Substantia nigra (tissue), 51 donors: ENCODE measurements at places on chromosomes 6 and 20.

DNA sequence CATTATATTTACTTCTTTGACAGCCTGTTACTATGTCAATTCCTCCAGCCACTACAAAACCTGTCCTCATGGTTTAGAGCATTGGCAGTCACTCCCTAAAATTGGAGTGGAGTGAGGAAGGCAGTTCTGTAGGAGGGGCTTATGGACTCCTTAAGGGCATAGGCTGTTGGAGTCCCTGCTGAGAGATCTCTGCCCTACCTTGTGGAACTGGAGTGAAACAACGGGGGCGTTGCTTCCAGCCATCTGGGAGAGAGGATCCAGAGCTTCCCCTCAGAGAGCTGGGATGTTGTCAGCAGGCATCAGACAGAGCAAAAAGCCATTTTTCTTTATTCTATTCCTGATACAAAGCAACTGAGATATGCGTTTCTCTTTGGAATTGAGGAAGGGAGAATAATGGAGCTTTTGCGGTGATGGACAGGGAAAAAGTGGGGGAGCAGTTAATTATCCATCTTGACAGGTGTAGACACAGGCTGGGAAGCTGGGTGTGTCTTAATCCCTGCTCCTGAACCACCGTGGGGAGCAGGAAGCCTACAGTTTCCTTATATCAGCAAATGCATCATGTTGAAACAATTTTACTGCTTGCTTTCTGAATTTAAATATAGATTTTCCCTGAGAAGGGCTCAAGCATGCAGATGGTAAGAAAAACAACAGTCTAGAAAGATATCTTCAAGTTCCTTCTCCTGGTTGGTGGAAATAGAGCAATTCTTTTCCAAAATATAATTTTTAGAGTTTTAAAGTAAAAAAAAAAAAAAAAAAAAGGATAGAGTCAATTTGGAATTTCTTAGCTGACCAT lies 402.5 kb downstream of the PLCB1 start:
- no peak for DNase-seq

DNA sequence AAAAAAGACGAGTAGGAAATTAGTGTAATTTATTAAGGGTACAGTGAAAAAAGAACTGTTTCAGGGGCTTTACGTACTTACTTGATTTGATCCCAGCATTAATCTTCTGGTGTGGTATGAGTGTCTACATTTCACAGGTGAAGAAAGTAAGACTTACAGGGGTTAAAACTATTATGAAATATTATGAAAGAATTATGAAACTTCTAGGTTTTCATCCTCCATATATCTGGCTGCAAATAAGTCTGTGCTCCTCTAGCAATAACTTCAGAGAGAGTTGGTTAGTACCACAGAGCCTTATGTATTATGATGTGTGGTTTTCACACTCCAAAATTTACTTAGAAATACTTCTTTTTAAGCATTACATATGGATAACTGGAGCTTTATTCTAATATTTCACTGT lies 41.9 kb downstream of the ZFAND3 start:
- DNase-seq: no peak

- no peak for DNase-seq
Measured at GRCh38 chr20:3672547-3673171, 9.2 kb downstream of the ADAM33 start.

- DNase-seq: no peak
Measured at GRCh38 chr6:167984876-167985604, 12.4 kb upstream of the KIF25 start.

DNA sequence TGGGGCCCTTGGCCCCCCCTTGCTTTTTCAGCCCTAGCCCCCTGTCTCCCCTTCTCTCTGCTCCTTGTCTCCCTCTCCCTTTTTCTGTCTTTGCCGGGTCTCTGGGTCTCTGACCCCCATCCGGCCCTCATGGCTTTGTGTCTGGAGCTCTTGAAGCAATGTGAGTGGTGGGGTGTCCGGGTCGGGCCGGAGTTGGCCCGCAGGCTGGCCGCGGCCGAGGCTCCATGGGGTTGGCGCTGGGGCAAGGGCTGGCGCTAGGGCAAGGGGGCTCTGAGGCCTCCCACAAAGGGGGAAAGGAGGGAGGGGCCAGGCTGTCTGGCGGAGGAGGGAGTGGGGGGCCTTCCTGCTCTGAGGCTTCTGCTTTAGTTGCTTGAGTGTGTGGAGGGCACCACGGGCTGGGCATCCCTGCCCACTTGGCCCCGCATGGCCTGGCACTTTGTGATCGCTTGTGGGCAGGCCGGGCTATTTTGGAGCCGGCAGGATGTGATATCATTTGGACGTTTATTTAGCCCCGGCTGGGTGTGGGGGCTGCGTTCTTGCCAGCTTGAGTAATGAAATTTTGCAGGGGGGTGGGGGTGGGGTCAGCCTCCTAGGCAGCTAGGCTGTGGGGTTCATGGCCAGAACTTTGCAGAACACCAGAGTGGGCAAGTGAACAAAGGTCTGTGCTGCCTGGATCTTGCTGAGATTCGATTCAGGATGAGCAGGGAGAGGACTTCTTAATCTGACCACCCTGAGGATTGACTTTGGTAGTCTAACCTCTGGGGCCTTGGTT lies 78.7 kb upstream of the MYL9 start:
- no peak for DNase-seq

- no peak for DNase-seq
Measured at GRCh38 chr6:113924312-113924723, 46.6 kb downstream of the HDAC2 start.

DNA sequence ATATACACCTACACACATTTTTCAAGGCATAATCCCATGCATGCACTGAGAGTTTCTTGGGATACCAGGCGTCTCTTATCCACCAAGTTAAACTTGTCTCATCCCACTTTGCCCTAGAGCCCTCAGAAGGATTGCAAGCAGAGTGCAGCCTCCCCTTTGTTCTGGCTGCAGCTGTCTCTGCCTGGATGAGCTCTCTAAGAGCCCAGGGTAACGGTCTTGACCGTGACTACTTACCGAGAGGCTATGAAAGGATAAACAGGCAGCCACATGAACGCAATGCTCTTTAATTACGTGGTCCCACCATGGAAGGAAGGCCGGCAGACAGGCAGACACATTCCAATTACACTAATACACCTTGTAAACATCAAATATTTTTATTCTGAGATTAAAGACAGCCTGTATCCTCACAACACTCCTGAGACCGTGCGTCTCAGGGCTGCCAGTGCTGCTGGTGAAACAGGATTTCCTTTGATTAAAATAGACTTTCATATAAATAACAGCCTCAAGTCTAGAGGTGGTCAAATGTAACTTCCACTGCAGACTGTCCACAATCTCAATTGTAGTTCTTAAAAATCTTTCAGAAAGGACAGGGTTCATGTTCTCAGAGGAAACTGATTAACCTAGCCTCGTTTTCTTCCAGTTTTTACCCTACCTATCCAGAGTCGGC lies 210.0 kb upstream of the PRDM1 start:
- no peak for DNase-seq
